ENCODE measurements at places on chromosomes 6 and 20.

GRCh38 chr6:90459225-90459758, 127.6 kb downstream of the MAP3K7 start:
- no peak for DNase-seq

DNA sequence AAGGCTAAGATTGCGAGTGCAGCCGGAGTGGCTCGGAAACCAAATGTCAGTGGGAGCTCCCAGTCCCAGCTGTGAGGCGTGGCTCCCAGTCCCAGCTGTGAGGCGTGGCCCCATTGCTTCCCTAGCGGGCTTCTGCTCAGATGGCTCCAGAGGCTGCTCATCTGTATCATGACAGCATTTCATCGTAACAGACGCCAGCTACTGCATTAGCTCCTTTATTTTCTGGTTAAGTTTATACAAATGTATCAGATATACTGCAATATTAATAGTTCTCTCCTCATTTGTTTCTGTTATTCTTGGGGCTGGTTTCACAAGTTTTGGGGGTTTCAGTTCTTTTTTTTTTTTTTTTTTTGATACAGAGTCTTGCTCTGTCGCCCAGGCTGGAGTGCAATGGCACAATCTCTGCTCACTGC, 34.7 kb upstream of the TBXT start:
- no peak for DNase-seq

GRCh38 chr6:27157459-27158315, 89.8 kb upstream of the PRSS16 start:
- DNase-seq: peak; percentile 81

DNA sequence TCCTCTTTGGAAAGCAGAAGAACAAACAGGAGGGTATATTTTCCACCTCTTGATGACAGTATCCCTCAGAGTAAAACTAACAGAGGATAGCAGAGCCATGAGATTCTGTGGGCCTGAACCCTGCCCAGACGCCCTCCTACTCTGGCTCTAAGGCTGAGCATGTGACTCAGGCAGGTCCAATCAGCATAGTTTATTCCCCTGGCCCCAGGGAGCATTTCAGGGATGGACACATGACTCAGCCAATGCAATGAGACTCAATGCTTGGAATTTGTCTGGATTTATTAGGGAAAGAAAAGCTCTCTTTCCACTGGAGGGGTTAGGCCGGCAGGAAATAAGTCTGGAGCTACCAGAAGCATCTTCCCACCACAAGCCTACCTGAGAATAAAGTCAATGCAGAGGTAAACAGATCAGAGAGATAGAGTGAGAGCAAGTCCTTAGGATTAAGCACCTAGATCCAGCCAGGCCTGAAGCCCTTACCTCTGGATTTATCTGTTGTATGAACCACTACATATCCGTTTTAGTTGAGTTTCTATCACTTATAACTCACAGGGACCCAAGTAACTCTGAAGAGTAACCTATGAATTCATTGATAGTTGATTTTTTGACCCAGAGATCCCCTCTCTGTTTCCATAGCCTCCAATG, 68.2 kb upstream of the EYA2 start:
- DNase-seq: no peak

DNA sequence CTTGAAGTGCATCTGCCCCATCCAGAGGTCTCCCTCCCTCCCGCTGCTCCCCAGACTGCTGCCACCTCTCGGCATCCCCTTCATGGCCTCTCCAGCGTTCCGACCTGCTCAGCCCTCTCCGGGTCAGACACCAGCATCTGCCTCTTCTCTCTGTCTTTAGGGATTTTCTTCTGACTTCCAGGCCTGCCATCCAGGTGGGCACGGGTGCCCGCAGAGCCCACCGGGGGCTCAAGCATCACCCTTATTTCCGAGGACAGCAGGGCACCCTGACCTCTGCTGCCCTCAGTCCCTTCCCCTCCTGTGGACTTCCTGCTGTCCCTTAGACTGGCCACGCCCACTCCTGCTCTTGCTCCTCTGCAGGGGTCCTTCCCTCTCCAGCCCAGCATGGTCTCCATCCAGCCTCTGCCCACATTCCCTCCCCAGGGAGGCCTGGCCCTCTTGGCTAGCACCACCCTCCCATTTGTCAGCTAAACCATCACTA, 3.3 kb downstream of the NPEPL1 start:
- no peak for DNase-seq

- no peak for DNase-seq
Observed at GRCh38 chr6:134472661-134473060, 154.7 kb upstream of the SGK1 start.

- DNase-seq: no peak
Observed at GRCh38 chr20:12305188-12305950, 387.7 kb downstream of the BTBD3 start.

GRCh38 chr6:14379568-14379967, 262.0 kb downstream of the CD83 start:
- DNase-seq: no peak

GRCh38 chr6:133503336-133503729, 262.2 kb downstream of the EYA4 start:
- DNase-seq: no peak

GRCh38 chr6:148516617-148517016, 174.0 kb downstream of the SASH1 start:
- DNase-seq: peak; percentile 3

- no peak for DNase-seq
Observed at GRCh38 chr6:121354764-121355163, 20.5 kb upstream of the TBC1D32 start.
